CD8-positive, alpha-beta memory T cell (primary cell): ENCODE measurements at places on chromosomes 3 and 15.

DNA sequence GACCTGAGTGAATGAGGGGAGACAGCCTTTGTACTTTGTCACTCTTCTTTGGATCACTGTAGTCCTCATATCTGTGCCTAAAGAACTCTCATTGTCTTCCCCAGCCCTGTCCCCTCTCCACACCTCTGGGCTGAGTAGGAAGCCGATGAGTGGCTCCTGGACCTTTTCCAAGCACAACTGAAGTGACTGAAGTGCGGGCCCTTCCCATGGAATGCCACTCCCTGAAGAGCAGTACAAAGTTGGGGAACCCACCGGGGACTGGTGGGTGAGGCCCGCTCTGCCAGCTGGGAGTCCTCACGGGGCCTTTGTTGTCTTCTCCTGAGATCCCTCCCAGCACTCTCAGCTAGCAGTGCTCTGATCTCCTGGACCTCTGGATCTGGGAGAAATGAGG is 90.1 kb downstream of the AAGAB start:
- DNase-seq = no peak
- peaks cover 5% of the 10 kb centered on the region for H3K4me1 ChIP-seq
- H3K27ac ChIP-seq = no peak overlapping the region
- peaks cover 38% of the 10 kb centered on the region for H3K36me3 ChIP-seq

- H3K36me3 ChIP-seq = no peaks in the 10 kb centered on the region
- no peak overlapping the region for H3K27ac ChIP-seq
- no peak for DNase-seq
- H3K4me3 ChIP-seq = no peak overlapping the region
- H3K27me3 ChIP-seq = peaks cover 6% of the 10 kb centered on the region
- H3K4me1 ChIP-seq = no peaks in the 10 kb centered on the region
Measured at GRCh38 chr3:190384309-190384756, 3.6 kb upstream of the CLDN16 start.

DNA sequence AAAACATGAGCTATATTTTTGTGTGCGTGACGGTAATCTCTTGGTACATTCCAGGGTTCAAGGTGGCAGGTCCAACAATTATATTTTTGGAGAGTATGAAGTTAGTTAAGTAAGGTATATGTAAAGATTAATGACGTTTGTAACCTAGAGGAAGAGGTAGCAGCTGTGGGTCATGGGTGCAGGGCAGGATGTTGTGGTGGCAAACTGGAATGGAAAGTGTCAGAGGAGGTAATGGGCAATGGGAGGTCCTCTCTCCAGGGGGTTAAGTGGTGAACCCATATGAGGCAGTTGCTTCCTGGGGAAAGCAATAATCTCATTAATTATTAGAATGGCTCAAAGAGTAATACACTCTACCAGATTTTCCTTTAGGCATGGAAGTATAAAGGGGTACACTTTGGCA is 1.0 kb upstream of the CD200R1L start:
- H3K4me1 ChIP-seq = peaks cover 24% of the 10 kb centered on the region
- H3K27ac ChIP-seq = peak overlapping the region; percentile 24
- H3K36me3 ChIP-seq = no peaks in the 10 kb centered on the region
- no peak for DNase-seq
- no peaks in the 10 kb centered on the region for H3K27me3 ChIP-seq
- no peak overlapping the region for H3K4me3 ChIP-seq

DNA sequence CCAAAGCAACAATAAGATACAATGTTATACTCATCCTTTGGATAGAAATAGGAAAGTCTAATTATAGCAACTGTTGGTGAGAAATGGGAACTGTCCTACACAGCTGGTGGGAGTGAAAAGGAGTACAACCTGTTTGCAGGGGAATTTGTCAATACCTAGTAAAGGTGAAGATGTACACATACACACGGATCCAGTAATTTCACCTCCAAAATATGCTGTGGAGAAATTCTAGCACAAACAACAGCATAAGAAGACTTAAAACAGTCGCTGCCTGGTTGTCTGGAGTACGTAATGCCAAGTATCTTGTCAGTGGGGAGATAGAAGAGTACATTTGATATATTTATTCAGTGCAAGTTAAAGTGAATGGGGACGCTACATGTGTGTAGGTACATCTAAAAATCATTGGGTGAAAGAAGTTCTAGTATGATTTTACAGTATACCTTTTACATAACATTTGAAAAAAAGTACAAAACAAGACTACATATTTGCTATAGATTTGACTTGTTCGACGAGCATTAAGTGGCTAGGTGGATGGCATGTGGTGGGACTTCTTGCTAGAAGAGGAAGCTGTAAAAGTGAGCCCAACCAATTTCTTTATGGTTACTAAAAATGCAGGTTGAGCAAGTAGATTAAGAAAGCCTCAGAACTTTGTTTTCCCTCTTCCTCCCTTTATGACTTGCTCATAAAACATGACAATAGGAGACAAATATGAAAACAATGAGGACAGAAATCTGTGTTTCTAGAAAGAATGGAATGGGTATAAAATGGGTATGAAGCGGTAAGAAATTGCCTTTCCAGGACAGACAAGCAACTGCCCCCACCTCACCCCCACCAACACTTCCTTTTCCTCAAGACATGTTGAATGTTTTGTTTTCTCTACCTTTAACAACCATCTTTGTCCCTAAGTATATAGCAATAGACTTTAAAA is 50.2 kb upstream of the CCR4 start:
- no peak overlapping the region for H3K4me3 ChIP-seq
- DNase-seq = no peak
- no peaks in the 10 kb centered on the region for H3K36me3 ChIP-seq
- no peaks in the 10 kb centered on the region for H3K27me3 ChIP-seq
- no peaks in the 10 kb centered on the region for H3K4me1 ChIP-seq

DNA sequence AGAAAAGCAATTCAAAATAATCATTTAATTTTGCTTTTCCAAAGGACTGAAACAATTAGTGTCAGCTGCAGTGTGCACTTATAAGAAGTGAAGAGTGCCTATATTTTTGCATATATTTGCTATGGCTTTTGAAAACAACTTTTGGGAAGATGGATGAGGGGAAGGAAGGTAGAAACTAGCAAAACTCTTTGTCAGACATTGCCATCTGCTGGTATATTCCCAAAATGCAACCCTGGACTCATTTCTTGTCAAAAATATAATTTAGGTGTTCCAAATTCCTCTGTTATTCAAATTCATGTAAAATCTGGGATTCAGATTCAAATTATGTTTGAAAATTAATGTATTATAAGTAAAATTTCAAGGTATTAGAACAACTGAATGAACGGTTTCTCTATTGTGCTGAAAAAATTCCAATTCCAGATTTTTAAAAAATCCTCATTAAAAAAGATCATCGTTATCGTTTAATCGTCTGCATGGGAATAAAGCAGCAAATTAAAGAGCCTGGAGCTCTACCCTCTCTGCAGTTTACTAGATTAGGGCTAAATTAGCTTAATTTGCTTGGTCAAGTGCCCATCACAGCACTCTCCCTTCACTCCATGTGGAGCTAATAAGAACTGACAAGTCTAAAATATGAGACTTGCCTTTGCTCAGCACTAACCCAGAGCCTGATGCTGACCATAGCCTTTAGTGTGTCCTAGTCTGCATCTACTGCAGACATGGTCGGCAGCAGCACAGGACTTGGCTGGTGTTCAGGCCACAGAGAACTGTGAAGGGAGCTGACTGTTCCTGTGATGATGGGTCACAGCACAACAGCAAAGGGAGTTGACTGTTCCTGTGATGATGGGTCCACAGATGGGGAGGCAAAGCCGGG is 67.9 kb upstream of the MITF start:
- no peaks in the 10 kb centered on the region for H3K27me3 ChIP-seq
- no peak overlapping the region for H3K27ac ChIP-seq
- no peak for DNase-seq
- no peak overlapping the region for H3K4me3 ChIP-seq
- no peaks in the 10 kb centered on the region for H3K36me3 ChIP-seq

DNA sequence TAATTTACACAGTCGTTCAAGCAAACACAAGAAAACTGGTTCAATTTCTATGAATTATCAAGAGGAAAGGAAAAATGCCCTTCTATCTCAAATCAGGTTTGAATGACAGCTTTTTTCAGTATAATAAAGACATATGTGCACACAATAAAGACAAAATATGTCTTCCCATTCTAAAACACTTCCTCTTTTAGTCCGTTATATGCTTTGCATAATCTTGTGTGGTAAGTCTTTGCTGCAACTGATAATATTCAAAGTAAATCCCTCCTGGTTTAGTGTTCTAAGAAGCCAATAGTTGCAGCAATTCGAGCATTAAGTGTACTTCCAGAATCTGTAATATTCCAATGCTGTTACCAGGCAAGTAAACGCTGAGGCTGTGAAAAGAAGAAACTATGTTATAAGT is 43.7 kb upstream of the MAPKBP1 start:
- no peak for DNase-seq
- H3K27ac ChIP-seq = no peak overlapping the region
- no peaks in the 10 kb centered on the region for H3K4me1 ChIP-seq
- no peak overlapping the region for H3K4me3 ChIP-seq
- H3K27me3 ChIP-seq = no peaks in the 10 kb centered on the region
- peaks cover 17% of the 10 kb centered on the region for H3K36me3 ChIP-seq

- no peak overlapping the region for H3K4me3 ChIP-seq
- no peak for DNase-seq
- no peaks in the 10 kb centered on the region for H3K27me3 ChIP-seq
- H3K27ac ChIP-seq = no peak overlapping the region
Measured at GRCh38 chr15:23567921-23568320, 2.4 kb downstream of the MKRN3 start.

DNA sequence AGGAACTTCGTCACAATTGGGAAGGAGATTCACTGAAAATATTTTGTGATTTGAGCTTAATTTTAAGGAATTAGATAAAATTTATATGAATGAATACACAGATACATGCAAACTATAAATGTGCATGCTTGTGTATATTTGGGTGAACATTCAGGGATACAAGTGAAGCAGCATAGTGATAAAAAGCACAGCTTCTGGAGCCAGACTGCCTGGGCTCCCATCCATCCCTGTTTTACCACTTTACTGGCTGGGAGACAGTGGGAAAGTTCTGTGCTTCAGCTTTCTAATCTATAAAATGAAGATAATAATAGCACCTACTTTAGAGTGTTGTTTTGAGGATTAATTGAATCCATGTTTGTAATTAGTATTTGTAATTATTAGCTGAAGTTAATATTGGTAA is 8.1 kb upstream of the EPHA6 start:
- no peaks in the 10 kb centered on the region for H3K27me3 ChIP-seq
- H3K4me3 ChIP-seq = no peak overlapping the region
- no peaks in the 10 kb centered on the region for H3K36me3 ChIP-seq

GRCh38 chr3:106740116-106740515 is 637.1 kb upstream of the CCDC54 start:
- no peak overlapping the region for H3K27ac ChIP-seq
- no peak for DNase-seq
- H3K4me3 ChIP-seq = no peak overlapping the region
- no peaks in the 10 kb centered on the region for H3K36me3 ChIP-seq

DNA sequence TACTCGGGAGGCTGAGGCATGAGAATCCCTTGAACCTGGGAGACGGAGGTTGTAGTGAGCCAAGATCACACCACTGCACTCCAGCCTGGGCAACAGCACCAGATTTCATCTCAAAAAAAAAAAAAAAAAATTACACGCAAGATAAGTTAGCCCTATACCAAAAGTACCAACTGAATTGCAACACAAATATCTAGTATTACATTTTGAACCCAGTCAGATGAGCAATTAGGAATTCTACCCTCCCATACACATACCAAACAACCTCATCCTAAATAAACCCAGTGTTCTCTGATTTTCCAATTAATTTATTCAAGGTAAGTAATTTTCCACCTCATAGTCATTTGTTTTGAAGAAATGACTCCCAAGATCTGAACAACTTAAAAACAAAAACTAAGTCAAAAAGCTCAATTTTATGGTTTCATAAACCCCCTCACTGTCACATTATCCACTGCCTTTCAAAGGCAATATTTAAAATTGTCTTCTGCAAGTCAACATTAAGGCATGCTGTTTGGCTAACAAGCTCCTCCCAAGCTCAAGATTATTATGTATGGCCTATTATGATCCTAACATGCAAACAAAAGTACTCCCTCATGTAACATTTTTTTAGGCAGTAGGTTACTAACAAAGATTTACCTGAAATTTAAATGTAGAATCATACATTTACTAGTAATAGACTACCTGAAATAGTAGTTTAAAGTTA is 4.5 kb downstream of the RAF1 start:
- H3K4me3 ChIP-seq = no peak overlapping the region
- H3K36me3 ChIP-seq = peaks cover 4% of the 10 kb centered on the region
- H3K27ac ChIP-seq = no peak overlapping the region
- H3K27me3 ChIP-seq = no peaks in the 10 kb centered on the region
